ENCODE measurements at places on chromosomes 1 and 21.
A peak's percentile ranks its signal among the peaks of the same experiment; 100 is the strongest.

DNA sequence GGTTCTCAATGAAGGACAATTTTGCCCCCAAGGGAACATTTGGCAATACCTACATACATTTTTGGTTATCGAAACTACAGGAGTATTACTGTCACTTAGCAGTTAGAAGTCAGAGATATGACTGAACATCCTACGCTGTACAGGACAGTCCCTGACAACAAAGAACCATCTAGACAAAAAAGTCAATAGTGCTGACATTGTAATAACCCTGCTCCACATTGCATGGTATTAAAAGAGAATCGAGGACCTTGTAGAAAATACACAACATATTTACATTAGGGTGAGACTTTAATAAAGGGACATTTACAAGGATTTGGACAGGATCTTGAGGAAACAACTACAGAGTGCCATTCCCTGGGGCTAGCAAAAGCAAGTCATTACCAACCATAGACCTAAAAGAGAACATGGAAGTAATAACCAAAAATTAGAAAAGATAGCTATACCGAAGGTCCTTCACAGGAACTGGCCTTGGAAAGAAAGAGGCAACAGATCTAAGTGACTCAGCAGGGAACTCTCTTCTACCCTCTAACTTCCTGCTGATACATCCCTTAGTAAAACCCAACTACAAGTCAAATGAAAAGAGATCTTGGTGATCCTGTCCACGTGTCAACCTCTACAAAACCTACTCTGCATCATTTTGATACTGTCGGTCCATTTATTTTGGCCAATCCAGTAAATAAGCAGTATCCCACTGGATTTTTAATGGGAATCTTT is 40.2 kb downstream of the ANGPTL3 start:
- no peak for DNase-seq

DNA sequence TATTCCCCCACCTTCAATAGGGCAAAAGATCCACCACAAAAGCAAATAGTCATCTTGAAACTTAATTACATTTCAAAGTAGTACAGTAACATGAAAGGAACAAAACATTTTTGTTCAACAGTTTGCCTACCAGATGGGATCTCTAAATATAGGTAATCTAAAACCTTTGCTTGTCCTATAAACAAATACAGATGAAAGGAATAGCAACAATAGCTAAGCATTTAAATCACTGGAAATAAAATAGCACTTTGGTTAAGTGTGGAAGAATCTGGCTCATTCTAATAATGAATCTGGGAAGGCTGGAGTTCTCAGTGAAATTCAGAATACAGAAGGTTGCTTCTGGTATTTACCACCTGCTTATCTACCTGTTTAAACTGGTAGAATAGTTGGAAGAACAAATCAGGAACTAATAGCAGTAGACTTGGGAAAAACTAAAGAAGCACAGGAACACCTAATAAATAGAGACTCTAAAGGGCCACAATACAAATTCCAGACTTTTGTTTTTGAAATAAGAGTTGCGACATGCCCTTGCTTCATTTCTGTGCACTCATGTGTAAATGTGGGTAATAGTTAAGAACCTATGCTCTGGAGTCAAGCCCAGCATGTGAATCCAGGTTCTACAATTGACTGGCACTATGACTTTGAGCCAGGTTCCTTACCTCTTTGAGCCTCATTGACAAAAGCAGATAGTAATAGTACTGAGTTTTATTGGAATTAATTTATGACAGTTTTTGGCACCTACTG is 2.3 kb upstream of the LYPLAL1 start:
- DNase-seq = no peak

- DNase-seq = no peak
Measured at GRCh38 chr1:246954126-246954525, 22.4 kb upstream of the AHCTF1 start.

DNA sequence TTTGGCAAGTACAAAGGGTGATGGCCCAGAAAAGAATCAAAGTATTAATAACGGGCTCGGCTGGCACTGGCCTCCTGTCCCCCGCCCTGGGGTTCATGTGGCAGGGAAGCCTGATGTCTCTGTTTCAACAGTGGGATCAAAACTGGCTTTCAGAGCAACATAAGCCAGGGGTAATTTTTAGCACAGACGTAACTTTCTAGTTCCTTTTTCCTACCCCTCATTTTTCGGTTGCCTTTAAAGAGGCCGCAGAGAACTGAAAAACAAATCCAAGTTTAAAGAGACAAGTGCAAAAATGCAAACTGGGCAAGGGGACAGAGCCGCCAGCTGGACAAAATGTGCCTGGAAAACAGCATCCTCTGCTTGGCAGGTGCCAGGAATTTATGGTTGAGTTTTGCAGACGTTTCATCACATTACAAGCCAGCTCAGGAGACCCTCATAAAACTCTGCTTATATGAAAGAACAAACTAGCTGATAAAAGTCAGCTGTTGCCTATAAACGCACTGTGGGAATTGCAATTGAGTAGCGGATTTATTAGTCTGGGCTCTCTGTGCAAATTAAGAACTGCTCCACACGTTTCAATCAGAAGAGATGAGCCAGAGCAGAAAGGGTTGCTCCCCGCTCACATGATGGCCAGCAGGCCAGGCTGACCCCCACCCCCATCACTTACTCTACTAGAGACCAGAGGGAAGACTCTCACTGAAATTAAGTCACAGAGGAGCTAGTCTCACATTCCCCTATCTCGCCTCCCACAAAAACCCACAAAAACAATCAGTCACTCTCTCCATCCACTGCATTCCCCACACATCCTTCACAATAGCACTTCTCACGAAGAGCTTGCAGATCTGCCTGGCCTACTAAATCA is 15.8 kb upstream of the CDCA8 start:
- DNase-seq = peak; percentile 42

DNA sequence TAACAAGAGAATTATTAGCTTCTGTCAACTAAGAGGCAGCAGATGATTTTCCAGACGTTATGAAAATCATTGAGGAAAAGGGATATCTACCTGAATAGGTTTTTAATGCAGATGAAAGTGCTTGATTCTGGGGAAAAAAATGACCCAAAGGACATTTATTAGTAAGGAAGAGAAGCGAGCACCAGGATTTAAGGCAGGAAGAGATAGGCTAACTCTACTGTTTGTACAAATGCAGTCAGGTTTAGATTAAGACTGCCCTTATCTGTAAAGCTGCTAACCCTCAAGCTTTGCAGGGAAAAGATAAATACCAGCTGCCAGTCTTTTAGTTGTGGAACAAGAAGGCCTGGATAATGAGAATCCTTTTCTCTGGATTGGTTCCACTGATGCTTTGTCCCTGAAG is 33.0 kb upstream of the LRIG2 start:
- DNase-seq = no peak
